ENCODE measurements at places on chromosomes 7 and 10.

GRCh38 chr10:86222687-86223086 is 143.9 kb downstream of the GRID1 start:
- no peak for DNase-seq

DNA sequence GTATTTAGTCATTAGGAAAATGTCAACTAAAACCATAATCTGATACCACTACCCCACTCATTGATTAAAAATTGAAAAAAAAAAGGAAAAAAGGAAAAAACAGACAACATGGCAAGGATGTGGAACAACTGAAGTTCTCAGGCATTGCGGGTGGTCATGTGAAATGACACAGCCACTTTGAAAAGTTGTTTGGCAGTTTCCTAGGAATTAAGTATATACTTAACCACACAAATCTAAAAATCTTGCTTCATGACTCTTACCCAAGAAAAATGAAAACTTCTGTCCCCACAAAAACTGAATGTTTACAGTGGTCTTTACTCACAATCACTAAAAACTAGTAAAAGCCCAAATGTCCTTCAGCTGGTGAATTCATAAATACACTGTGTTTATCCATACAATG is 254.5 kb downstream of the AHR start:
- DNase-seq, result no peak

DNA sequence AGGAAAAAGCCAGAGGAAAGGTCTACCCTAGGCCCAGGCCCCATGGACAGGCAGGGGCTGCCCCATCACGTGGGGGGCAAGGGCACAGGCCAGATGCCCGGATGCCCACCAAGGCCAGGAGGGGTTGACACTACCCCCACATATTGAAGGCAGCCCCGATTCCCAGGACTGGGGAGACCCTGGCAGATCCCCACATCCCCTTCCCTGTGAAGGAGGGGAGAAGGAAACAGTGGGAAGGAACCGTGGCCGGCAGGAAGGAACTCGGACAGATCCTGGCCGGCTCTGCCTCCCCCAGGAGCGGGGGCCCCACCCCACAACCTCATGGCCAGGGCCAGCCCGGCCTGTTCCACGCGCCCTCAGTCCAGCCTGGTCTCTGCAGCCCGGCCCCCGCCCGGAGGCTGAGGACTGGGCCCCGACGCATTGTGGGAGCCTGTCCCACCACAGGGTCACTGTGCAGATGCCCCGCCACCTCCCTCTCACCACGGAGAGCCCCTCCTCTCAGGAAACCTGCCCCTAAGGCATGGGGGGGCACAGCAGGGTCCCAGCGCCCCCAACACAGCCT is 41.3 kb downstream of the PAPOLB start:
- DNase-seq, result no peak

DNA sequence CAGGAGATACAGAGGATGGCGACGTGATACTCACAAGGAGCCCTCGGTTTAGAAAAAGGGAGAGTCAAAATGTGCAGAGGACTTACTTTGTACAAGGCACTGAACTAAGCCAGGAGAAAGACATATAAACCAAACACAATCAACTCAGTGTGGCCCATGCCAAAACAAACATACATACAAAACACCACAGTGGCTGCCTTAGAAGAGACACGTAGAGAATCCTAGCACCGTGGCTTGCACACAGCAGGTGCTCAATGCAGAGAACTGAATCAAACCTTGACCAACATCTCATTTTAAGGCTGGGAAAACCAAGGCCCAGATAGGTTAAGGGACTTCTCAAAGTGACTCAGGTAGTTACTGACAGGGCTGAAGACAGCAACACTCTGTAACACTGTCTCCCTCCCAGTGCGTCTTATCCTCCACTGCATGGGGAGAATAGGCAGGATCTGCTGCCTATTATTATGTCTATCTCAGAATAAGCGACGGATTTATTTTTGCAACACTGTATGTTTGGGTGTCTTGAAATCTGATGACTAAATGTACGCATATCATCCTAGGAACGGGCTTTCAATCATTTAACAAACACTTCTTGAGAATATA is 11.0 kb downstream of the SORBS1 start:
- DNase-seq, result no peak

DNA sequence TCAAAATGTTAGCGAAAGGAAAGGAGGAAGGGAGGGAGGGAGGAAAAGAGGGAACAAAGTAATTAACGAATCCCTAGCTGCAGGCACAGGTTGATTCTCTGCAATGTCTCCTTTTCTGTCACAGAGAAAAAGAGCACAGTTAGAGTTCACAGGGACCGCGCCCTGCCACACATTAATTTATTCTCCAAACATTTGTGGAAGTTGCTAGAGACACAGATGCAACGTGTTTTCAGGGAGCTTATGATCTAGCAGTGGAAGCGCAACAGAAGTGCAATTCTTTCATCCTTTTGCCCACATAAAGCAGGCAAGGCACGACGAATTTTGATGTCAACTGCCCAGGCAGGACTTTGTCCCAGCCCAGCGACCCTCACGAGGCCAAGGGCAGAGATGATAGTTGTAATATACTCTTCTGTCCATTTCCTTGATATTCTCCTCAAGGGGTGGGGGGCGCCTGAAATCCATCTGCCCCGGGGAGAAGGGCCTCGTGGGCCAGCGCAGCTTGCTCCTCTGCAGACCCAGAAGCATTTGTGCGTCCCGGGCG is 101.7 kb upstream of the ZNF438 start:
- DNase-seq, result no peak

- no peak for DNase-seq
Measured at GRCh38 chr7:27187475-27188385, 2.7 kb upstream of the HOXA11 start.

DNA sequence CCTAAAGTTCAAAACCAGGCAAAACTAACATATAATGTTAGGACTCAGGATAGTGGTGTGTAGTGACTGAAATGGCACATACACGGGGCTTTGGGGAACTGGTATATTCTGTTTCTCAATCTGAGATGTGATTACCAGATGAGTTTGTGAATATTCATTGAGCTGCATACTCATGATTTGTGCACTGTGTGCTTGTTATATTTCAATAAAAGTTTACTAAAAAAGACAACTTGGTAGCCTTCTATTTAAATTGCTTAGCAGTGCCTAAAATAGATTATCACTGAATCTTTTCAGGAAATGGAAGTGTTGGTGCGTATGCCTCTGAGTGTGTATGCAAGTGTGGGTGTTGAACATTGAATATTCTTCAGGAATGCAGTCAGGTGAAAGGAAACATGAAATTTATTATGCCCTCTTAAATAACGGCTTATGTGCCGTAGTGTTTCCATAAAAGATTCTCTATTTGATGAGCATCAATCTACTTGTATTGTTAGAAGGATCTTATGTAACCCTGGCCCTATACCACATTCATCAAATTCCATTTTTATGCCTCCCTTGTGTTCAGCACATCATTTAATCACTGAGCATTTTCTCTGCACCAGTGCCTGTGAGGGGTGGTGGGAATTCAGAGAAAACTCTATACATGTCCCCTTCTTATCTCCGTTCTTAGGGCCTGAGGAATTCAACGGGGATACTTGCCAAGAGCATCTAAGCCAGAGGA is 82.6 kb upstream of the AUTS2 start:
- DNase-seq, result no peak

GRCh38 chr7:76071316-76072242 is 23.7 kb downstream of the MDH2 start:
- DNase-seq, result no peak

DNA sequence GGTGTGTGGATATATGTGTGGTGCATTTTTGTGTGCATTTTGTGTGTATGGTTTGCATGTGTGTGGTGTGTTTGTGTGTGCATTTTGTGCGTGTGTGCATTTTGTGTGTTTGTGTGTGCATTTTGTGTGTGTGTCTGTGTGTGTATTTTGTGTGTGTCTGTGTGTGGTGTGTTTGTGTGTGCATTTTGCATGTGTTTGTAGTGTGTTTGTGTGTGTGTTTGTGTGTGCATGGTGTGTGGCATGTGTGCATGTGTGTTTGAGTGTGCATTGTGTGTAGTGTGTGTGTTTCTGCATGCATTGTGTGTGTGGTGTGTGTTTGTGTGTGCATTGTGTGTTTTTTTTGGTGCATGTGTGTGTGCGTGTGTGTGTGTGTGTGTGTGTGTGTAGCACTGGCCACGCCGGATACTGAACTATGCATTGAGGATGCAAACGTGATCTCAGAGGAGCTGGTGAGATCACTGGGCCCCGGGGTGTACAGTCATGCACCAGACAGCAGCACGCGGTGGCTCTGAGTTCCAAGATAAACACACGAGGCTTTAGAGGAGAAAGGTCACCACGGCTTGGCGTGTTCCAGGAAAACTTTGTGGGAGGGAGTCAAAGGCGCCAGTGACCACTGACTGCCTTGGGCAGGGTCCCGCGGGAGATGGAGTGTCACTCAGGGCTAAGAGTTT is 106.6 kb upstream of the SHH start:
- no peak for DNase-seq

GRCh38 chr10:30816820-30817171 is 187.2 kb upstream of the LYZL2 start:
- DNase-seq, result no peak

GRCh38 chr10:7121154-7121797 is 289.6 kb downstream of the SFMBT2 start:
- peak; percentile 27 for DNase-seq

DNA sequence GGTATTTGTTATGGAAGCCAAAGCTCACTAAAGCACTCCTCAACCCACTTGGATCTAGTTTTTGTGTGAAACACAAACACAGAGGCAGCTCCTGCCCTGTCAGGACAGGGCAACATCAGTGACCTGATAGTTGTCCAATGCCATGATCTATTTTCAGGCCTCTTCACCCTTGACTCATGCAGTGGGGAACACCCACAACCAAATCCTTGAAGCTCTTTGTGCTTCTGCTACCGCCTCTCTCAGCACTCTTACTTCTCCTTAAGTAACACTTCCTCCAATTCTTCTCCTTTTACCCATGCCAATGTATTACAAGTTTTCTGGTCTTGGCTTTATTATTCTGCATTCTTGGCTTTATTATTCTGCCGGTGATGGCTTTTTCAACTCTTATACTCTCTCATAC is 425.3 kb downstream of the INHBA start:
- DNase-seq, result no peak

GRCh38 chr7:79608005-79608404 is 154.5 kb upstream of the MAGI2 start:
- DNase-seq, result no peak

DNA sequence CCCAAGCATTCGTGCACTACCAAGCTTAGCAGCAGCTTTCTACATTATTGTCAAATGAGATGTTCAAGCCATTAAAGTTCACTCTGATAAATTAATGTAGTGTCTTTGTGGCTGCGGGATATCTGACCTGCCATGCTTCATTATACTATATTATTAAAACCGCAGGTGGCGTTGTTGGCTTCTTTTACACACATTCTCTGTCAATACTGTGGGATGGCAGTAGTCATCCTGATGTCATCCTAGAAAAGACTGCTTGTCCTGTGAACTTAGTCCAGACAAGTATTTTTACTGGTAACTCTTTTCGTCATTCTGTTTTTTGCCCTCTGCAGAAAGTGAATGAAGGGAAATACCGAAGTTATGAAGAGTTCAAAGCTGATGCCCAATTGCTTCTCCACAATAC is 103.9 kb downstream of the ZMYND11 start:
- no peak for DNase-seq

DNA sequence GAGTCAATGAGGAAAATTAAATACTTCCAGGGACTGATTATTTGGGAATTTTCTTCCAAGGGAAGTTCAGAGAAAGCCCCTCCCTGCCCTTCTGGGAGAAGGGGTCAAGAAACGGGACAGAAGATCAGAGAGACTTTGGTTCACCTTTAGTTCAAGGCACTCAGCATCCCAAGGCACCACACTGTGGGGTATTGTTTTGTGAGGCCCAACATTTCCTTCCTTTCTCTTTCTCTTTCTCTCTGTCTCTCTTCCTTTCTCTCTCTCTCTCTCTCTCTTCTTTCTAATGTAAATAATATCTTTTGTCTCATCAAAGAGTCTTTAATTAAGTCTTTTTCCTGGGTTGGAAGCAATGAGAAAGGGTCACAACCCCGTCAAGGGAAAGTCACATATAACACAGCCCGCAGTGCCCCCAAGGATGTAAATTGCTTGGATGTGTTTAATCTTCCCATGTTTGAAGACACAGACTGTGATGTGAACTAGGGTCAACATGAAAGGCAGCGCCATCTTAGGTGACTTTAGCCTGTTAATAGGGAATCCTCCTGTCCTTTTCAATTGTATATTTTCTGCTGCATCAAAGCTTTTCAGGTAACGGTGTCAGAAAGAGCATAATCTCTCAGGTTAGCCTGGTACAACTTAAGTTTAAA is 983.3 kb upstream of the C7orf33 start:
- no peak for DNase-seq

DNA sequence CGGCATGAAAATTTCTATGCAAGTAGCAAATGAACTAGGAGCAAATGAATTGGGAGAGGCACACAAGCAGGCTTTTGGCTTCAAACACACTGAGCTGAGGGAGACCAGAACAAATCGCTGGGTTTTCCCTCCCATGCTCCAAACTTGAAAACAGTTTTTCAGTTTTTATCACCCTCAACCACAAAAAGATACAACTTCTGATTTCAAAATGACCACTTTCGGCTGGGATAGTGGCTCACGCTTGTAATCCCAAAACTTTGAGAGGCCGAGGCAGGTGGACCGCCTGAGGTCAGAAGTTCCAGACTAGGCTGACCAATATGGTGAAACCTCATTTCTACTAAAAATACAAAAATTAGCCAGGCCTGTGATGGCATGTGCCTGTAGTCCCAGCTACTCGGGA is 9.0 kb upstream of the CHUK start:
- no peak for DNase-seq

- no peak for DNase-seq
Measured at GRCh38 chr7:1076184-1077072, 11.5 kb upstream of the GPER1 start.

DNA sequence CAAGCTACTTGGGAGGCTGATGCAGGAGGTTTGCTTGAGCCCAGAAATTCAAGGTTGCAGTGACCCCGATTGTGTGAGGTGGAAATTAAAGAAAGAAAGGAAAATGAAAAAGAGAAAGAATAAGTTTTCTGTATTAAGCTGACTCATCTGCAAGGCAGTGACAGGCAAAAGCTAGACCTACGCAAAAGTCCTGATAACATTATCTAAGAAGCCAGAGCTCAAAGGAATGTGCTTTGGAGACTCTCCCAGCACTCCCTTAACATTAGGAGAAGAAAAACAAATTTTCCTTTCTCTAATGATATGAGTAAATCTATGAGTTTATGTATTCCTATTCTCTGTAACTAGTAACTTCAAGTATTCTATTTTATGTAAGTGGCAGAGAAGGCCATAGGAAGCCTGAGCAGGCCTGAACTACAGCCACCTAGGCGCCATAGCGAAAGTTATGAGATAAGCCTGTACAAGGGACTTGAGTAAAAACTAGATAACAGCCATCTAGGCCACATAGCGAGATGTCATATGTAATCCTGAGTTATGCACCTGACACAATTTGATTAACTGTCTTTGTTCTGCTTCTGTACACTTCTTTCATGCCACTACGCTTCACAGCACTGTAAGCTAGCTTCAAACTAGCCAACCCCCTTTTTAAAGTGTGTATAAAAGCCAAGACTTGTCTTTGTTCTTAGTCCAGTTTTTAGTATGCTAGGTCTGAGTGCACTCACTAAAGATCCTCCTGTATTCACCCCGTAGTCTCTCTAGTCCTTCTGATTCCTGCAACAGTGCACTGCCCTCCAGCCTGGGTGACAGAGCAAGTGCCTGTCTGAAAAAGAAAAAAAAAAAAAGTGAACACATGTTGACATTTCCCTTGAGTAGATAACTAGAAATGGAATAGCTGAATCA is 9.4 kb upstream of the ZWINT start:
- no peak for DNase-seq
